Right kidney (tissue), 9 donors: ENCODE measurements at places on chromosomes 2 and 18.

DNA sequence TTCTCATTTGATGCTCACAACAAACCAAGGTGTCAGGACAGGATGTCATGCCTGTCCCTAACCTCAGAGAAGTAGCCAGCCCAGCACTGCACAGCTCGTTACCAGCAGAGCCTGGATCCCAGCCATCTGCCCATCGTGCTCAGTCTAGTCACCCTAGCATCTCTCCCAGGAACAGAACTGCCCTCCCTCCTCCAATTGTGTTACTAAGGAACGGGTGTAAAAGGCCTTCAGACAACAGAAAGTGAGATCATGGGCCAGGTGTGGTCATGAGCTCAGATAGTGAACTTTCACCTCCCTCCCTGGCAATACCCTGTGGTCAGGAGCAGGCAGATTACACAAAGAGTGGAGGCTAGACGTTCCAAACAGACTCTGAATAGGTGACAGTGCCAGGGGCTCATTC lies 111.8 kb upstream of the PPP1CB start:
- DNase-seq: no peak

DNA sequence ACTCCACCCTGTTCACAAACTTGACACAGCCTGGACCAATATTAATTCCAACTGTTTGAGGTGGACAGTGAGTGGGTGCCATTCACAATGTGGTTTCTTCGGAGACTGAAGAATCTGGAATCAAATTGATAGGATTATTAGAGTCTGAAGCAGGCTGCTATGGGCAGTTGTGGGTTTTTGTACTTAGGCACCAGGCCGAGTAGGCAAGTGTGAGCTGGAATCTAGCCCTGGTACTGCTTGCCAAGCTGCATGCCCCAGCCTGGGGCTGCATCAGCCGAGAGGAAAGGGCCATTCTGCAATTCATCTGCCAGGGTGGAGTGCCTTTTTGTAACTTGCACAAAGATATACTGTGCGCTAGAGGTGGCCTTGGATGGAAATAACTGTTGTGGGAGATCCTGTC lies 654.7 kb upstream of the FANCL start:
- DNase-seq: no peak

DNA sequence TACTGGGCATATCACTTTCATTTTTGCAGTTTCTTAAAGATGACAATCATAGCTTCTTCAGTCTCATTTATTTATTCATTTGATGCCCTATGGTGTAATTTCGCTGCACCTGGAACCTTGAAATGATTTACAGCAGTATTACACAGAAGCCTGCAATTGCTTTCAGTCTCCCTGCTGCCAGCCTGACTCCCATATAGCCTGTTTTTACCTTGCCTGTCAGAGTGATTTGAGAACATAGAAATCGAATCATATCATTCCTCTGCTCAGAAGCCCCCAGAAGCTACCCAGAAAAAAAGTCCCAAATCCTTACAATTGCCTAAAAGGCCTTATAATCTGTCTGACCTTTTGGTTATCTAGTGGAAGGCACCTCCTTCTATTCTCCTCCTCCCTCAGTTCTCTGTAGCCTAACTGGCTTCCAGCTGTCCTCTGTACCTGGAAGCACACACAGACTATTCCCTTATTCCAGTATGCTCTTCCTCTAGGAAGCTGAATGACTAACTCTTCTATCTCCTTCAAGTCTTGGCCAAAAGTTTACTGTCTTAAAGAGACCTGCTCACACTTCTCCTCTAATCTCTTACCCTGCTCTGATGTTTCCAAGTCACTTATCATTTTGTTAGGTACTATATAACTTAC lies 12.6 kb downstream of the SCN3A start:
- no peak for DNase-seq

DNA sequence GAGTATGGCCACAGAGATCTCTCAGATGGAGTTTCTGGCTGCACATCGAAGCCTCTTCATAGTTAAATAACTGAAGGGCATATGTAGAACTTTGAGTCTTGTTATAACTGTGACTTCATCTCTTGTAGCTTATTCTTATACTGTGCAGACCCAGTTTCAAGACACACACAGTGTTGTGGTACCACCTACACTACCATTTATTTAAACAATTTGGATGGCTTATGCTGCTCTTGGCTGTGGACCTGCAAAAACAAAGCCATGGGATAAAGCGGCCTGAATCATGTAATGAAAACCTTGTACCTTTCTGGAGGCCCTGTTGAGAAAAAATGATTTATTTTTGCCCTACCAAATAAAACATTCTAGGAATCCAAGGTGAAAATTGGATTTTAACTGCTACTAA lies 262.8 kb upstream of the RASGRP3 start:
- DNase-seq: no peak
